ENCODE measurements at places on chromosomes 2 and 18.

- DNase-seq, result no peak
Observed at GRCh38 chr18:32717126-32717525, 55.7 kb downstream of the KLHL14 start.

DNA sequence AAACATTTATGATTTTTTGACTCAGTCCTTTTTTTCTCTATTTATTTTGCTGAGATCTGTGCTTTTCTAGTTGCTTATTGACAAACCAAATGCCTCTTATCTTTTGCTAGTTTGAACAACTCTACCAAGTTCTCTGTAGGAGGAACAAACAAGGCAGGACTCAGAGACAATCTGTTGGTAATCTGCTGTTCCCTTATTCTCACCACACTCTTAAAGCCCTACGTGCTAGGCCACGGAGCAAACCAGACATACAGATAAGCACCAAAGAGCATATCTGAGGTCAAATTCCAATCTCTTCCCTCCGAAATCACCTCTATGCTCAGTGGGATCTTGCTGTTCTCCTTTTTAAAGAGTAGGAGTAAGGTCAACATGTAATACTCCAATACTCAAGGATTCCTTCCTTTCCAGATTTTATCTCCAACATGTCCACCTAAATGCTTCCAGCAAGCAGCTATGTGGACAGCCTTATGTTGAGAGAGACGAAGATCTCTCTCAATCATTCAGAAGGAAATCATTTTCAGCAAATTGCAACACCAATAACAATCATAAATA lies 18.4 kb downstream of the FN1 start:
- no peak for DNase-seq

- DNase-seq, result no peak
Observed at GRCh38 chr18:61898640-61899101, 5.9 kb upstream of the RNF152 start.

DNA sequence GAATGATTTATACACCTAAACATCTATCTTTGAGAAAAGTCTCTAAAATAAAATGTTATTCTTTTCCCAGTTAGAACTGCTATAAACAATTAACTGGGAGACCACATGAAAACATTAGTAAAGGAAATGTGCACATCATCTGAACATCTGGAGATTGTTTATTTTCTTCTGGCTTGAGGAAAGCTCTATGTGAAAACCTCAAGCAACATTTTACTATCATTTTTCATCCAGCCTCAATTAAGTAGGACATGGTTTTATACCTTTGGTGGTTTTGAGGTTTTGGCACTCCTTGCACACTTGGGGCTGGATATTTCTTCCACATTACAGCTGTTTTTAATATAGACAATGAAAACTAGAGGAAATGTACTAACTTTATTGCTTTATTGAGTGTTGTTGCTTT lies 609.5 kb upstream of the SLC8A1 start:
- no peak for DNase-seq

- DNase-seq, result no peak
Observed at GRCh38 chr2:219175928-219176817, 552 bp downstream of the CNPPD1 start.

- no peak for DNase-seq
Observed at GRCh38 chr18:40939656-40940515, 1015.1 kb upstream of the PIK3C3 start.

- no peak for DNase-seq
Observed at GRCh38 chr18:63837590-63837989, 49.9 kb upstream of the SERPINB2 start.

DNA sequence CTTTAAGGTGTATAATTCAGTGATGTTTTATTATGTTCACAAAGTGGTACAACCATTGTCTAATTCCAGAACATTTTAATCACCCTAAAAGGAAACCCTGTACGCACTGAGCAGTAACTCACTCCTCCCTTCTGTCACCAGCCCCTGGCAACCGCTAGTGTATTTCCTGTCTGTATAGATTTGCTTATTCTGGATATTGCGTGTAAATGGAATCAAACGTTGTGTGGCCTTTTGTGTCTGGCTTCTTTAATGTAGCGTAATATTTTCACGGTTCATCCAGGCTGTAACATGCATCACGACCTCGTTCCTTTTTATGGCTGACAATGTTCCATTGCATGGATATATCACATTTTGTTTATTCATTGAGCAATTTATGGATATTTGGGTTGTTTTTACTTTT lies 8.3 kb downstream of the ZDBF2 start:
- no peak for DNase-seq

DNA sequence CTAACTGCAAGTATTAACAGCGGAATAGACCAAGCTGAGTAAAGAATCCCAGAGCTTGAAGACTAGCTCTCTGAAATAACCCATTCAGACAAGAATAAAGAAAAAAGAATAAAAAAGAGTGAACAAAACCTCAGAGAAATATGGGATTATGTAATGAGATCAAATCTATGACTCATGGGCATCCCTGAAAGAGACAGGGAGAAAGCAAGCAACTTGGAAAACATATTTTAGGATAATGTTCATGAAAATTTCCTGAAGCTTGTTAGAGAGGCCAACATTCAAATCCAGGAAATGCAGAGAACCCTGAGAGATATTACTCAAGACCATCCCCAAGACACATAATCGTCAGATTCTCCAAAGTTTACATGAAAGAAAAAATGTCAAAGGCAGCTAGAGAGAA lies 17.3 kb downstream of the PFN4 start:
- no peak for DNase-seq

GRCh38 chr2:29808321-29808720 lies 113.1 kb downstream of the ALK start:
- DNase-seq, result no peak

DNA sequence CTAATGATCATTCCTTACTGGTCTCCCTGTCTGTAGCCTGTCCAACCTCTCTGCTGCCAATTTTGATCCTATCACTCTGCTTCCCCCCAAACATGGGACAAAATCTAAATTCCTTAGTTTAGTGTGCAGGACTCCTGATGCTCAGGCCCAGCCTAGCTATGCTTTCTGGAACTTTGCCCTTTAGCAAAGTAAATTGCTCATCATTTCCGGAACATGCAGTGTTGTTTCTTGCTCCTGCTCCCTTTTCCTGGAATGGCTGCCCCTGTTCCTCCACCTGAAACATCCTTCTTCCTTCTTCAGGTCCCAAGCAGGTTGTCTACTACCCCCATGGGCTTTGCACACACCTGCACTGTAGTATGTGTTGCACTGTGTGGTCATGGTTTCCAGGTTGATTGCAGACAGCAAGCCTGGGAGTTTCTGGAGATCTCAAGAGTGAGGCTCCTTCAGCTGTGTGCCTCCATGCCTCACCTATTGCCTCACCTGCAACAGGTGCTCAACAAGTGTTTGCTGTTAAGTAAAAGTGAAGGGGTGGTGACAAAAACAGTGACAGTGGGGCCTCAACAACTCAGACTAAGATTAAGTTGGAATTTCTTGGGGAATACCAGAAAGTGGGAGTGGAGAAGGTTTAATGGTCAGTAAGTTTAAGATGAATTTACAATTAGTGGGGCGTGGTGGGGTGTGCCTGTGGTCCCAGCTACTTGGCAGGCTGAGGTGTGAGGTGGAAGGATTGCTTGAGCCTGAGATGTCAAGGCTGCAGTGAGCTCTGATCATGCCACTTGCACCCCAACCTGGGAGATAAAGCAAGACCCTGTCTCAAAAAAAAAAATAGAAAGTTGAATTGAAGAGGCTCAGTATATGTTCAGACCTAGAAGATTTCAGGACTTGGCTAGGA lies 120.0 kb downstream of the DNAH6 start:
- DNase-seq, result no peak

DNA sequence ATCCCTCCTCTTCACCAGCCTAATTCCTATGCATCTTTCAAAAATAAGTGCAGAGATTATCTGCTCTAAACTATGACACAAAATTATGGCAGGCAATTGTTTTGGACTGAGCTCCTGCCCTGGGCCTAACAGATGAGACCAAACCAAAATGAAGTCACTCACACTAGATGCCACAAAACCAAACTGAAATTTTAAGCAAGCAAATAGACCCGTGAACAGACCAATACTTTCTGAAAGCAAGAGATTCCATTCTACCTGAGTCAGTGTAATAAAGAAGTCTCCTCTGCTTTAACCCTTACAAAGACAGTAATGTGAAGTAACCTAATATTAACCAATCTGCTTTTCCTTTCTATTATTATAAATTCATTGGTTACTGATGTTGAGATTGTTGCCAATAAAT lies 84.3 kb downstream of the RIT2 start:
- DNase-seq, result no peak
